Body of pancreas (tissue), 4 donors: ENCODE measurements at places on chromosomes 5 and 9.

GRCh38 chr5:95583992-95584391 lies 29.1 kb downstream of the ARSK start:
- H3K36me3 ChIP-seq: no peaks in the 10 kb centered on the region
- H3K4me1 ChIP-seq: no peaks in the 10 kb centered on the region
- no peaks in the 10 kb centered on the region for H3K27me3 ChIP-seq

- no peak overlapping the region for H3K27ac ChIP-seq
- no peak for DNase-seq
- no peak overlapping the region for H3K4me3 ChIP-seq
- no peaks in the 10 kb centered on the region for H3K36me3 ChIP-seq
Measured at GRCh38 chr9:3497857-3498256, 27.9 kb downstream of the RFX3 start.

DNA sequence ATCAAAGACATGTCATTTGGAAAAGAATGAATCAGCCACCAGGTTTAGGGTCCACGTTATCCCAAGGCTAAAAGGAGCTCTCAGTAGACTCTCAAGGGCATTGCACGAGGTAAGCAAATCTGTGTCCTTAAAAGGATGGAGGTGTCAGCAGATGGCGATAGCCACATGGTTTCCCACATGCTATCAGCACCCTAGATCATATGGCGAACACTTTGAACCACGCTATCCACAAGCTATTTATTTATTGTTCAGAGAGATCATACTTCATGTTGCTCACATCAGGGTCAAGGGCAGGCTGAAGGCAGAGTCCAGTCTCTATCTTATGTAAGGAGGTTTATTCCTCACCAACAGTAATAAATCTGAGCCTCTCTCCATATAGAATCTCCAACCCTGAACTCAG lies 43.7 kb downstream of the CDH6 start:
- no peak overlapping the region for H3K4me3 ChIP-seq
- H3K27me3 ChIP-seq: no peaks in the 10 kb centered on the region
- no peak for DNase-seq
- H3K36me3 ChIP-seq: no peaks in the 10 kb centered on the region
- no peak overlapping the region for H3K27ac ChIP-seq

- H3K36me3 ChIP-seq: no peaks in the 10 kb centered on the region
- H3K27me3 ChIP-seq: no peaks in the 10 kb centered on the region
- no peak overlapping the region for H3K27ac ChIP-seq
Measured at GRCh38 chr5:125411744-125412560, 665.5 kb upstream of the ZNF608 start.

DNA sequence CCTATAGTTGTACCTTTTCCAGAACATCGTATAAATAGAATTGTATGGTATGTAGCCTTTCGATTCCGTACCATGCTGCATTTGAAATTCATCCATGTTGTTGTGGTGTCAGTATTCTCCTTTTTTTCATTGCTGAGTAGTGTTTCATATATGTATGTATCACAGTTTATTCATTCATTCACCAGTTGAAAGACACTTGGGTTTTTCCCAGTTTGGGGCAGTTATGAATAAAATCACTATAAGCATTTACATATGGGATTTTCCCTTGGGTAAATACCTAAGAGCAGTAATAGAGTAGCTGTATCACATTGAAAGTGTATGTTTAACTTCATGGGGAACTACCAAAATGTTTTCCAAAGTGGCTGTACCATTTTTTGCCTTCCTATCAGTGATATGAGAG lies 16.1 kb upstream of the FKTN start:
- no peak overlapping the region for H3K4me3 ChIP-seq
- H3K4me1 ChIP-seq: no peaks in the 10 kb centered on the region
- H3K27ac ChIP-seq: no peak overlapping the region
- H3K36me3 ChIP-seq: no peaks in the 10 kb centered on the region
- DNase-seq: no peak
